ENCODE measurements at places on chromosomes 3 and 15.

DNA sequence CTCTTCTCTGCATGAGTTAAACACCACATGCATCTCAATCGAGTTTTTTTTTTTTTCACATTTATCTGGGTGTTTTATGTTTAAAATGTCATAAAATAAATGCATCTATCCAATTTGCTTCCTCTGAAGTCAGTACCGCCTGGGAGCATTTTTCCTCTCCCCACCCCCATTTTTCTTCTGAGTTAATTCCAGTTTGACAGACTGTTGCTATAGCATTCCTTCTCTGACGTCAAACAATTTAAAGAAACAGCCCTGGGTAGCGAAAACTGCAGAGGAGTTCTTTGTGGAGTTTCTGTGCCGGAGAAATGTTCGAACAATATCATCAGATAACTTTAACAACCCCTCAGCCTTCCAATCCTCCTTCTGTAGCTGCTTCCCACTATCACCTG lies 900 bp upstream of the GNB4 start:
- DNase-seq: peak; percentile 82

- DNase-seq: no peak
These were observed 37.6 kb upstream of the ZNF710 start for GRCh38 chr15:89963301-89964231.

- DNase-seq: no peak
These were observed 739.7 kb upstream of the DPPA4 start for GRCh38 chr3:110077093-110077492.

- DNase-seq: peak; percentile 72
These were observed 317.0 kb upstream of the TPRG1 start for GRCh38 chr3:188854772-188855149.

GRCh38 chr15:29942143-29942542 lies 119.9 kb upstream of the TJP1 start:
- no peak for DNase-seq
